ENCODE measurements at places on chromosomes 1 and 21.
A peak's percentile ranks its signal among the peaks of the same experiment; 100 is the strongest.

GRCh38 chr1:54708385-54708784 is 7.3 kb upstream of the TTC4 start:
- no peak for DNase-seq

DNA sequence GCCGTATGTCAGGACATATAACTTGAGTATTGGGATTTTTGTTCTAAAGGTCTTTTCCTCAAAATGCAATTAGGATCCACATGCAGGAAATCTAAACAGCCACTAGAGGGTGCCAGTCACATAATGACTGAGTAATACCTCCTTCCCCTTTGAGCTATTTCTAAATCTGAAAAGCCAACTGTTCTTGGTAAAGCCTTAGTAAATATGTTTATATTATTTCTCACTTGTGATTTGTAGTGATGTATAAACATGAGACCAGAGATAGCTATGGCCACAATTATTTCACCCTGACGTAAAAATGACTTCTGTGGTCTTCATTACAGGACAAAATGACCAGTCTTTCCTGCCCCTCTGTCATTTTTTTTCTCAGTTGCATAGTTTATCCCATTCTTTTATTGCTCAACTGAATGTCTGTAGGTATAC is 41.0 kb upstream of the DR1 start:
- DNase-seq = peak; percentile 70

DNA sequence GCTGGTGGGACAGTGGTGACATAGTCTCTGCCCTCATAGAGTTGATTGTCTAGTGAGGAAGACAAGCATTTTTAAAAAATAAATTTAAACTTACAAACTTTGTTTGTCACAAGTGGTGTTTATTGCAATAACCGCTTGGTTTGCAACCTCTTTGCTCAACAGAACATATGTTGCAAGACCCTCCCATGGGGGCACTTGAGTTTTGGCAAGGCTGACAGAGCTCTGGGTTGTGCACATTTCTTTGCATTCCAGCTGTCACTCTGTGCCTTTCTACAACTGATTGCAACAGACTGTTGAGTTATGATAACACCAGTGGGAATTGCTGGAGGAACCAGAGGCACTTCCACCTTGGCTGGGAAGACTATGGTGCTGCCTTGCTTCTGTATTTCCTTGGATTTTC is 58.4 kb downstream of the LAMC2 start:
- no peak for DNase-seq

DNA sequence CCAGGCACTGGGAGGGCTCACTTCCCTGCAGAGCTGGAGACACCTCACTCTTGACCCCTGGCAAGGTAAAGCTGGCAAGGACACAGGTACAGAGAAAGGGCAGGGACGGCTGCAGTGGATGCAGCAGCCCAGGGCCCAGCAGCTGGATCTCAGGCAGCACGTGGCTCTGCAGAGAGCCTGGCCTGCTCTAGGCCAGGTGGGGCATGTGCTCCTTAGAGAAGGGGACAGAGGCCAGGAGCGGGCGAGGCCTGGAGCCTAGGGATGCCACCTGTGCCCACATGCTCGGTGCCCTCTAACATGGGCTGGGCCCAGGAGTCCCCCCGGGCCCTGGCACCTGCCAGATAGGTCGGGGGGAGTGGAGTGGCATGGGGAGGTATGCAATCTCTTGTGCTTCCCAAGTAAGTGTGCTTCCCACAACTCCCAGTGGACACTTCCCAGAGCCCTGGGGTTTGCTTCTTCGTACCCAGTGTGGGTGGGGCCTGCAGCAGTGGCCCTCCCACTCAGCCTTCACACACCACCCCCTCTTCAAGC is 30.0 kb downstream of the WNT3A start:
- no peak for DNase-seq

DNA sequence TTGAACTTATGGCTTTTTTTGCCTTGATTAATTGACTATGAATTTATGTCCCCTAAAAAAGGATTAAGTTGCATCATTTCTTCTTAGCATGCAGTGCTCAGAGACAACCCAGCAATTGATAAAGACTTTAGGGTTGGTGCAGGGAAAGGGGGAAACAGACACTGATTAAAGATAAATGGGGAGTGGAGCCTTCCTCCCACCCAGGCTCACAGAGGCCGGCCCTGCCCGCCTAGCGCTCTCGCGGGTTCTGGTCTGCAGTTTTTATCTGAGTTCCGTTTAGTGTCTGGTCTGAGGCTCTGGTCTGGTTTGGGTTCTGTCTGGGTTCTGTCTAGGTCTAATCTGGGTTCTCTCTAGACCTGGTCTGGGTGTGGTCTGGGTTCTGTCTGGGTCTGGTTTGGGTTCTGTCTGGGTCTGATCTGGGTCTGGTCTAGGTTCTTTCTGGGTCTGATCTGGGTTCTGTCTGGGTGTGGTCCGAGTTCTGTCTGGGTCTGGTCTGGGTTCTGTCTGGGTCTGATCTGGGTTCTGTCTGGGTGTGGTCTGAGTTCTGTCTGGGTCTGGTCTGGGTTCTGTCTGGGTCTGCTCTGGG is 48.1 kb downstream of the ABCG1 start:
- DNase-seq = no peak

DNA sequence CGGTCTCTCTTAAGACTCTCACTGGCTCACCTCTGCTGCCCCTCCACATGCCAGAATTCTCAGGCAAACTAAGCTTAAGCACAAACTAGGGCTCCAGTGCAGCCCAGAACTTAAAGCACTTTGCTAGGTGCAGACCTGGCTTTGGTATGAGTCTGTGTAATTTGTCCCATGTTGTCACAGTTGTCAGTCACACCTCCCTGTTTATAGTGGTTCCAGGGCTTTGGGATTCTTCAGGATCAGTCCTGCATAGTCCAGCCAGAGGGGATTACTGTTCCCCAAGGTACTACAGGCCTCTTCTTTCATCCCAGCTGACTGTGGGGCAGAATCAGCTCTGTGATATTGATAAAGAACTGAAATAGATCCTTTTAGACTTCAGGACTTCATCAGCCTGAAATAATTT is 105.0 kb upstream of the UBE2U start:
- no peak for DNase-seq

DNA sequence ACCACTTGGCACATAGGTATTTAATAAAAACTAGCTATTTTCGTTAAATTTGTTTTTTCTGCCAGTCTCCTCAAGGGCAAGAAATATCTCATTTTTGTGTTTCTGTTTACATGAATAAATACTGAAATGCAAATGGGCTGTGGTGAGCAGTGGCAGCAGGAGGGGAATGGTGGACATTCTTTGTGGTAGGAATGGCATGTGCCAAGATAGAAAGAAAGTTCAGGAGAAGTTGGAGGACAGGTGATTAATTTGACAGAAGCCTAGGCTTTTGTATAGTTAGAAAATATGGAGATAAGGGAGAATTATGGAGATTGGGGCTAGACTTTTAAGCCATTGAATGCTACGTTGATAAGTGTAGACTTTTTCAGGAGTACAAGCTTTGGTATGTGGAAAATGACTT is 8.6 kb downstream of the RAP1A start:
- no peak for DNase-seq

GRCh38 chr1:15915991-15916390 is 59.9 kb downstream of the ZBTB17 start:
- no peak for DNase-seq

DNA sequence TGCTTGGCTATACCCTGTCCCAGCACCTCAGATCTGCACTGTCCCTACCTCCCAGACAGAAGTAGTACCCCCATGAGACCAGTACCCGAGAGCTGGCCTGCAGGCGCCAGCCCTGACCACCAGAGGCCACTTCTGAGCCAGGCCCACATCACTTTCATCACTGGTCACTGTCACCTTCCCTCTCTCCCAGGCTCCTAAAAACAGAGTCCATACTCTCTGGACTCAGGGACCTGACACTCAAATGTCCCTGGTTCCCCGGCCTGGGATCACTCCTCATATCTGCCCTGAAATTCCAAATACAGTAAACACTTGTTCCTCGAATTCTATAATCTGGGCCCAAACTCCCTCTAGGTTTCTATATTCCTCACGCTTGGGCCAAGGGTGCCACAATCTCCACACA is 18.7 kb downstream of the TMEM53 start:
- no peak for DNase-seq

GRCh38 chr1:59947047-59947938 is 20.7 kb upstream of the CYP2J2 start:
- peak; percentile 76 for DNase-seq

- DNase-seq = no peak
Measured at GRCh38 chr1:38297842-38298241, 251.2 kb upstream of the POU3F1 start.

DNA sequence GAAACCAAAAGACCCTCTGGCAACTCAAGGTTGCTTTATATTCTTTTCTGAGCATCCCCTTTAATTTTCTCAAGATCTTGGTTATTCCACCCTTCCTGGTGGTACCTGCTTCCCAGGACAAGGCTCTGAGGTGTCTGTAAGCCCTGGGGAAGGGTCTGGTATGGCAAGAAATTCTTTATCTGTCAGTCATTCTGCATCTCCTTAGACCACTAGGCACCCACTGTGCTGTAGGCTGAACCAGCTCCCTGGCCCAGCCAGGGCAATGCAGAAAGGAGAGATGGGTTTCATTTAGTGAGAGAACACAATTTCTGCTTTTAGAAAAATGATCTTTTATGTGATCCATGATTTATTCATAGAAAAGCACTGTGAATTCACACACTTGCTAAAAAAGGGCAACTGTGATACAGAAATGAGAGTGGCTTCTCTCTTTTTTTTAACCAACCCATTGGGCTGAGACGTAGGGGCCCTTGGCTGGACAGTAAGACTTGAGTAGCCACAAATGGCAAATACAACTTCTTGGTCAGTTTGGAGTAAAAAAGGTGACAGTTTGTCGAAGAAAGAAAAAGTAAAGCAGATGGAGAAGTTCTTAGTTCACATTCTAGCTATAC is 4.1 kb downstream of the UROD start:
- no peak for DNase-seq

DNA sequence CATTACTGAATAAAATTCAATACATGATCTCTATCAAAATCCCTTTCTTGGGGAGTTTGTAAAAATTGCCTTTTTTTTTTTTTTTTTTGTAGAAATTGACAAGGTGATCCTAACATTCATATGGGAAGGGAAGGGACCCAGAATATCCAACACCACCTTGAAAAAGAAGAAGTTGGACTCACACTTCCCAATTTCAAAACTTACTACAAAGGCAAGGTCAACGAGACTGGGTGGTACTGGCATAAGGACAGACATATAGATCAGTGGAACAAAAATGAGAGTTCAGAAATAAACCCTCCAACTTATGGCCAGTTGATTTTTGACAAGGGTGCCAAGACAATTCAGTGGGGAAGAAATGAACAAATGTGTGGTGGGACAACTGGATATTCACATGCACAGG is 31.4 kb upstream of the CLSTN1 start:
- DNase-seq = no peak

Data from NCI-H1105 treated with DMSO at 0.1 percent for 48 hours (cell line).